Mesendoderm (in vitro differentiated cells): ENCODE measurements at places on chromosomes 3 and 15.

- no peak for DNase-seq
Measured at GRCh38 chr15:71666763-71667620, 143.4 kb upstream of the NR2E3 start.

DNA sequence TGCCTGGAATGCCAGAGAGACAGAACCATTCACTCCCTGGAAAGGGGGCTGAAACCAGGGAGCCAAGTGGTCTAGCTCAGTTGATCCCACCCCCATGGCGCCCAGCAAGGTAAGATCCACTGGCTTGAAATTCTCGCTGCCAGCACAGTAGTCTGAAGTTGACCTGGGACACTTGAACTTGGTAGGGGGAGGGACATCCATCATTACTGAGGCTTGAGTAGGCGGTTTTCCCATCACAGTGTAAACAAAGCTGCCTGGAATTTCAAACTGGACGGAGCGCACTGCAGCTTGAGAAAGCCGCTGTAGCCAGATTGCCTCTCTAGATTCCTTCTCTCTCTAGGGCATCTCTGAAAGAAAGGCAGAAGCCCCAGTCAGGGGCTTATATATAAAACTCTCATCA lies 310.7 kb upstream of the DPPA4 start:
- no peak for DNase-seq

GRCh38 chr3:182400838-182401237 lies 392.5 kb upstream of the ATP11B start:
- no peak for DNase-seq

DNA sequence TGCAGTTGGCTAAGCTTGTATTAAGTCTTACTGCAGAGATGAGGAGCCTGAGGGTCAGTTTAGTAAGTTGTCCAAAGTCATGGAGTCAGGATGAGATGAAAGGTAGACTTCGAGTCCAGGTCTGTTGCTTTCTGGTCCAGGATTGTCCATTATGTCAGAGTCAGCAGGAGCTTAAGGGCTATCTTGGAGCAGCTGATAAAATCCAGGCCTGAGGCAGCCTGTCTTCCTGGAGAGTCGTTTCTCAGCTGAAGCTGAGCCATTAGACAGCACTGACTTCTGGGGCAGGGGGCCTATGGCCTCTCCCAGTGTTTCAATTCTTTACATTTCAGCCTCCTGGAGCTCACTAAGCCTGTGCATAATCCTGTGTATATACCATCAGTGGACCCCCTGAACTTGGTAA lies 219.5 kb upstream of the GAP43 start:
- peak; percentile 79 for DNase-seq

GRCh38 chr3:172303941-172304558 lies 144.2 kb downstream of the GHSR start:
- DNase-seq = peak; percentile 29

DNA sequence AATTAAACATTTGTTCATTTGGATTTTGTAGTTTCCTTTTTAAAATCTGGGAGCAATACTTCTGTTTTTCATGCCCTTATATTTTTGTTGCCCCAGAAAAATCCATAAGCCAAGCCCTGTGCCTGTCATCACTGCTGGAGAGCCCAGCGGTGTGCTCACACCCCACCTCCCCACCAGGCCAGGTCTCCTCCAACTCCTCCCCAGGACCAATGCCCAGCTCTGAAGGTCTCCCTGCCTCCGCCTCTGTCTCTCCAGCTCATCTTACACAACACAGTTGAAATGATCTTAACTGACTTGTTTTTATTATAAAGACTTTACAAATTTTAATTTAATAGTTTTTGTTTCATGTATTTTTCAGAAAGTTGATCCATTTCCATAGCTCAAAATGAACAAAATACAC lies 66.4 kb downstream of the RHCG start:
- DNase-seq = no peak

GRCh38 chr3:185645596-185646381 lies 59.7 kb downstream of the SENP2 start:
- DNase-seq = peak; percentile 49

- DNase-seq = no peak
Measured at GRCh38 chr3:10557250-10557649, 51.9 kb upstream of the ATP2B2 start.

GRCh38 chr3:155745795-155746550 lies 1.1 kb upstream of the PLCH1 start:
- peak; percentile 89 for DNase-seq

- DNase-seq = no peak
Measured at GRCh38 chr3:127052121-127052561, 69.2 kb downstream of the PLXNA1 start.

- peak; percentile 93 for DNase-seq
Measured at GRCh38 chr3:52153389-52154096, 680 bp downstream of the POC1A start.

GRCh38 chr15:94417501-94418293 lies 186.3 kb downstream of the MCTP2 start:
- DNase-seq = no peak

DNA sequence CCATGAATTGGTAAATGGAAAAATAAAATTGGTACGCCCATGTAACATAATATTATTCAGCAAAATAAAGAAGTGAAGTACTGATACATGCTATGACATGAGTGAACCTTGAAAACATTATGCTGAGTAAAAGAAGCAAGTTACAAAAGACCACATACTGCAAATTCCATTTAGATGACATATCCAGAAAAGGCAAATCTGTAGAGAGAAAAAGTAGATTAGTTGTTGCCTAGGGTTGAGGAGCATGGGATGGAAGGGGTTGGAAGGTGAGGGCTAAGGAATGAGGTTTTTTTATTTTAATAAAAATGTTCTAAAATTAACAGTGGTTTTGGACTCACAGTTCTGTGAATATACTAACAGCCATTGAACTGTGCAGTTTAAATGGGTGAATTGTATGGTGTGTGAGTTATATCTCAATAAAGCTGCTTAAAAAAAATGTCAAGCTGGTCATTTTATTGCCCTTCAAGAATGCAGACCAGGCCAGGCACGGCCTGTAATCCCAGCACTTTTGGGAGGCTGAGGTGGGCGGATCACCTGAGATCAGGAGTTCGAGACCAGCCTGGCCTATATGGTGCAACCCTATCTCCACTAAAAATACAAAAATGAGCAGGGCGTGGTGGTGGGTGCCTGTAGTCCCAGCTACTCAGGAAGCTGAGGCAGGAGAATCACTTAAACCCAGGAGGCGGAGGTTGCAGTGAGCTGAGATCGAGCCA lies 8.1 kb upstream of the DLG1 start:
- DNase-seq = peak; percentile 88

DNA sequence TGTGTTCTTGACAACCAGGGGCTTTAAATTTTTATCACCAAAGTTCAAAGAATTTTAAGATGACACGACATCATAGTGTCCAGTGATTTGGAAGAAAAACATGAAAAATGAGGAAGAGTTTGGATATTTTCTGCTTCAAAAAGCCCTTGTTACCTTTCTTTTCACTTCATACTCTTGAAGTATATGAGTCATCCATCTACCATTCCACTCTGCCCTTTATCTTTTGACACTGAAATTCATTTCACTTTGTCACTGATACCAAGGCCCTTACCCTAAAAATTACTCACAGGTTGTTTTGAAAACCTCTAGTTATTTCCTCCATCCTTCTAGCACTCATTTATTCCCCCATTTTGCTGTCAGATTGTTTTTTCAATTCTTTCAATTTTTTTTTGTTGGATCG lies 42.7 kb downstream of the OR5H15 start:
- no peak for DNase-seq

GRCh38 chr15:53962646-53963561 lies 15.3 kb upstream of the UNC13C start:
- peak; percentile 40 for DNase-seq

GRCh38 chr3:181899702-181900101 lies 188.0 kb downstream of the SOX2 start:
- no peak for DNase-seq

DNA sequence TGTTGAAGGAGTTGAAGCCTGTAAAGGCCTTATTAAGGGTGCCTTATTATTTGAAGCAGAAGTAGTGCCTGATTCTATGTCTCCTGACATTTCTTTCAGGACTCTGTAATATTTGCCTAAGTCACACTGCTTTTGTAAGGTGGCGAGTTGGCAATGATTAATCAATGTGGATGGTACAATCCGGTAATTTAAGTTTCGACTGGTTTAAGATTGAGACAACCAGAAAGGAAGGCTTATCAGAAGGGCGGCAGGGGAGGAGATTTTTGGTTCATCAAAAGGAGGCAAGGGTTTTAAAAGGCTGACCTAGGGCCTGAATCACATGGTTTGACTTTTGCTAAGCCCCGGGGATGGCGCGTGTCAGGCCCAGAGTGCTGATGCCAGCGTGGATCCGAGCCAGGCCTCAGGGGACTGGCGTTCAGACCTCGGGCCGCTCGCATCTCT lies 830 bp upstream of the RNF13 start:
- DNase-seq = no peak

DNA sequence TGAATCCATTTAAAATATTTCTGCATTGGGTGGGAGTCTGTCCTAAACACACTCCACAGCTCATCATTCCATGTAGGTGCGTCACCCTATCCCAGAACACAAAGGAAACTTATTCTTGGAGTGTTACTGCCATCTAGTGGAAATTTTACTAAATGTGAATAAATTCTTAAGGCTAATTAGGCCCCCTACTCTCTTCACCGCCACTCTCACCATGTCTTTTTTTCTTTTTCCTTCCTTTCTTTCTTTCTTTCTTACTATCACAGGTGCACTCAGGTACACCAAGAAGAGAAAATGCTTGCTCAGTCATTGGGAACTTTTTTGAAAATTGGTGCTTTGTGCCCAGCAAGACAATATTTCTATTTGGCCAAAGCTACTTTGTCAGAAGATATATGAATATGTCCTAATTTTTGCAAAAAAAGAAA lies 26.4 kb upstream of the ATP8B4 start:
- DNase-seq = peak; percentile 90

DNA sequence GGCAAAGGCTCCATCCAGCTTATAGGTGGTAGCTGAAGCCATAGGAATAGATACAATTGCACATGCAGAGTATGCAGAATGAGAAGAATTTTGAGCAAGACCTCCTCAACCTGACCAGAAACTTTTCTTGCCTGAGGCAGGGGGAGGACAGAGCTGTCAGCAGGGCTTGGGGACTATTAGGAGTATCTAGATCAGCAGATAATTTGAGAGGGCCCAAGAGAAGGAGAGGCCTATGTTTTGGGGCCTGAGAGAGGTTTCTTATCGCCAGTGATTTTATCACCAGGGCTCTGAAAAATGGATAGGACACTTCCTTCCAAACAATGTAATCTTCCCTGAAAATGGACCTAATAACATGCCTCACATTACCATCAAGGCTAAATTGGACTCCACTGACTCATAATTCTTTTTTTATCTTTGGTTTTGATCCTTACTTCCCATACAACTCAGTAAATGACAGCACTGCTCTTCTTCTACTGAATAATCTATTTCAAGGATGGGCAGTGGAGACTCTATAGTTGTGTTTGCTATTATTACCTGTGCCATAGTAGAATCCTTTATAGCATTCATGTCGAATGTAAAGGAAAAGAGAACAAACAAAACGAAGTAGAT lies 15.8 kb upstream of the RAMAC start:
- no peak for DNase-seq
